ENCODE measurements at places on chromosomes 6 and 20. TPM values are rescaled to one million over a fixed set of nuclear protein-coding genes. Genes with fewer than 3 reads are reported as not detected.

DNA sequence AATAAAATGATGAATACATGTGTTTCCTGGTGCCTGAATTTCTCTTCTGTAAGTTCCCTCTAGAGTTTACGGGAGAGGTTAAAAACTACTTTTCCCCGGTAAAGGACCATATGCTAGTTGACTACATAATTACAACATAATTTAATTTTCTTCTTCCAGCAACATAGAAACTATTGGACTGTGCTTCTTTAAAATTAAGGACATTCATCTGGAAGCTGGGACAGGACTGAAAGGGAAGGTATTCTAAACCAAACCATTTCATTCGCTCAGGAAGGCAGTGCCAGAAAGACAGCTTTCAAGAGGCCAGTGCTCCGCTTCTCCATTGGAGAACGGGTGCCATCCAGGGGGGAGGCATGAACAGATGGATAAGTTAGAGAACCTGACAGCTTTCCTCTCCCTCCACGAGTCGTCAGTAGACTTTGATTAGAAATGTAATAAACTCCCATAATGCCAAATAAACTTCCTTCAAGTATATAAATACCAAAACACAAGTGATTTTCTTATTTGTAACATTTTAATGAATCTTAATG is 458.0 kb upstream of the SOX4 start:
- DNase-seq = no peak
- H3K4me3 ChIP-seq = no peak overlapping the region
- H3K4me1 ChIP-seq = no peaks in the 10 kb centered on the region
- no peak overlapping the region for H3K27ac ChIP-seq

GRCh38 chr6:75205776-75206575 is at the start of gene COL12A1:
Gene COL12A1, minus strand, starts transcription at chr6:75206053. Its CDS starts 3,261 bp downstream, at chr6:75202792.
- no peaks in the 10 kb centered on the region for H3K36me3 ChIP-seq
- H3K4me3 ChIP-seq = peak within 1 kb of the TSS; percentile 56
- peak; percentile 99 for DNase-seq
- H3K27ac ChIP-seq = peak within 1 kb of the TSS; percentile 43
- H3K27me3 ChIP-seq = no peaks in the 10 kb centered on the region

GPR6 gene
- total RNA-seq = not detected

GZF1 gene
- total RNA-seq = 13.2 TPM

- DNase-seq = no peak
- no peaks in the 10 kb centered on the region for H3K36me3 ChIP-seq
- no peak overlapping the region for H3K27ac ChIP-seq
Observed at GRCh38 chr6:27091661-27092315, 155.7 kb upstream of the PRSS16 start.

GRCh38 chr6:10221178-10221577 is 193.7 kb downstream of the TFAP2A start:
- no peaks in the 10 kb centered on the region for H3K27me3 ChIP-seq
- DNase-seq = no peak
- H3K36me3 ChIP-seq = no peaks in the 10 kb centered on the region
- no peak overlapping the region for H3K4me3 ChIP-seq

LY6G6C gene
- total RNA-seq = not detected

- H3K36me3 ChIP-seq = peaks cover 2% of the 10 kb centered on the region
- H3K4me3 ChIP-seq = peak overlapping the region; percentile 92
- DNase-seq = peak; percentile 84
- no peaks in the 10 kb centered on the region for H3K4me1 ChIP-seq
Observed at GRCh38 chr6:26284537-26285142, 80.4 kb upstream of the BTN3A2 start.

DNA sequence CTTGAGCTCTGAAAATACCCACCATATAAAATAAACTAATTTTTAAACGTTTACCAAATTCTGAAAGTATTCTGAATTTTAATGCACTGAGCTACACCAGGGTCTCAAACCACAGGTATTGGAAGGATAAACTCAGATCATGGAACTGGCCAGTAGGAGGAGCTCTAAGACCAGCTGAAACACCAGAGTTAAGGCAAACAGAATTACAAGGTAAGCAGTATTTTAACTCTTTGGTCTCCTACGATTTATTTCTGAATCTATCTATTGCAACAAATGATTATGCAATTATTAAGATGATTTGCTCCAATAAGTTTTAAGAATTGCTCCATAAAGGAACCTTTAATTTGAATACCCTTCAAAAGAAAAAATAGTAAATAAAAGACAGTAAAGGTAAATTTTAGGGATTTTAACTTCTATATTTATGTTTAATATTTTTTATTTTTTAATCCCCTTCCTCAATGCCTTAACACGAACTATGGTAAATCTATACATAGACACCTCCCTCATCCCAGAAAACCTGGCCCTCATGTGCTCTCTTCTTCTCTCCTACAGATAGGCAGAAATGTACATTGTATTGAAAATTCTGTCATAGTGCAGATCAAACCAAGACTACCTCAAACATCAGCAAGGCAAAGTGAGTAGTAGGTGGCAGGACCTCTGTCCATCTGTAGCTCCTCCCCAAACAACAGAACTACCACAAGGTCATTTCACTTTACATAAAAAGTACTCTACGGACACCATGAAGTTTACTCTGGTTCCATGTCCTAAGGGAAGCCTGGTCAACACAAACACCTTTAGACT is 58.4 kb downstream of the SMLR1 start:
- no peaks in the 10 kb centered on the region for H3K4me1 ChIP-seq
- no peak overlapping the region for H3K4me3 ChIP-seq
- peaks cover 4% of the 10 kb centered on the region for H3K36me3 ChIP-seq
- DNase-seq = peak; percentile 57
- H3K27ac ChIP-seq = no peak overlapping the region

PROKR2 gene
- total RNA-seq = not detected

SAPCD1 gene
- 2.9 TPM for total RNA-seq

SLC17A2 gene
- total RNA-seq = not detected

DNA sequence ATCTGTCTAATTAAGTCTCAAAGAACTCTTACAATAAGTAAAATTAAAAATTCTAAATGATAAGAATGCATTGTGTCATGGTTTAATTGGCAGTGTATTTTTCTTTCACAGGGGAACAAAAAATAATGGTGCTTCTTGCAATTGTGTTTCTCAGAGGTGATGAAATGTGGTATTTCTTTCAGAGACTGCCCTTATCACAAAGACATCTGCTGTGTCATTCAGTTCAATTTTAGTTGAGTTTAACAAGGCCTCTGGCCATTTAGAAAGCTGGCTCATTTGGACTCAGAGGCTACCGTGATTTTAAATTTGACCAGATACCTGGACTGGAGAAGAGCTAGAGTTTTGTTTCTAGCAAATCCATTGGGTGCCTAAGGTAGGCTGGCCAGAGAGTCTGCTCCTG is 23.6 kb upstream of the ZNF831 start:
- no peaks in the 10 kb centered on the region for H3K27me3 ChIP-seq
- H3K27ac ChIP-seq = no peak overlapping the region
- no peak overlapping the region for H3K4me3 ChIP-seq
- H3K36me3 ChIP-seq = no peaks in the 10 kb centered on the region

AAR2 gene
- 19.4 TPM for total RNA-seq

- H3K4me1 ChIP-seq = no peaks in the 10 kb centered on the region
- no peaks in the 10 kb centered on the region for H3K36me3 ChIP-seq
- no peaks in the 10 kb centered on the region for H3K27me3 ChIP-seq
- H3K4me3 ChIP-seq = no peak overlapping the region
Observed at GRCh38 chr6:64227863-64228262, 592.3 kb downstream of the PHF3 start.

DNA sequence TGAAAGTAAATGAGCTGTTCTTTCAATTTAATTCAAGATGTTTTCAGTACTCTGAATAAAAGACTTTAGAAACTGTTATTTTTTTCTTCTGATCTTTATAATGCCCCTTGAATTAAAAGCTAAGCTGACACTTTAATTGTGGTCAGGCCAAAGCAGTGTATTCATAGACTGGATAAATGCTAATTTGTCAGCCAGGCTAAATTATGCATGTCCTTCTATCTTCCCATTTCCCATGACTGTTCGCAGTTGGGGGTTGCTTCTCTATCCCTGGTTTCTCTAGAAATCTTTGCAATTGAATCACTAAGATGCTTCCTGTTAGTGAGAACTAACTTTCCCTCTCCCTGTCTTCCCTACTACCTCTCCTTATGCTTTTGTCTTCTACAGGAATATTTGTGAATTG is 396.2 kb downstream of the RFPL4B start:
- no peaks in the 10 kb centered on the region for H3K36me3 ChIP-seq
- no peak for DNase-seq
- H3K27ac ChIP-seq = no peak overlapping the region
- H3K4me3 ChIP-seq = no peak overlapping the region
- no peaks in the 10 kb centered on the region for H3K4me1 ChIP-seq

GRCh38 chr6:162849269-162849668 is 121.5 kb downstream of the PACRG start:
- H3K4me1 ChIP-seq = no peaks in the 10 kb centered on the region
- no peaks in the 10 kb centered on the region for H3K36me3 ChIP-seq
- H3K27ac ChIP-seq = no peak overlapping the region

GRCh38 chr6:119066517-119066916 is 11.9 kb downstream of the FAM184A start:
- no peak for DNase-seq
- H3K27me3 ChIP-seq = no peaks in the 10 kb centered on the region
- H3K4me3 ChIP-seq = no peak overlapping the region
- H3K27ac ChIP-seq = no peak overlapping the region
- no peaks in the 10 kb centered on the region for H3K4me1 ChIP-seq
- no peaks in the 10 kb centered on the region for H3K36me3 ChIP-seq

HMGA1 gene
- total RNA-seq = 18.0 TPM

DNA sequence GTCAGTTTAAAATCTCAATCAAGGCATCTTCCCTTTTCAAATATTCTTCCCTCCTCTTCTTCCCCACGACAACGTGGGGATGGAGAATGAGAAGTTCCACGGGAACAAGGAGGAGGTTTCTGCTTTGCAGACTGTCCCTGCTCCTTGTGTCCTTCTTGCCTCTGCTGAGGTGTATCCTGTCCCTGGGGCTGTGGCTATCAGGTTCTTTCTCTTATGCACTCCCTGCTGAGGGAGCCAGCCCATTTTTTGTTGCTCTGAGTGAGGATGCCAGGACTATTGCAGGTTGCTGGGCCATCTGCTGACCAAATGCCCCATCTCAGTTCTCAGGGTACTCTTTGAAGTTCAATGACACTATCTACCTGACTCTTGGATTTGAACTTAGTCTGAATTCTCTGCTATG is 533.6 kb downstream of the RNF144B start:
- no peaks in the 10 kb centered on the region for H3K27me3 ChIP-seq
- no peak overlapping the region for H3K4me3 ChIP-seq
- DNase-seq = no peak
- no peaks in the 10 kb centered on the region for H3K36me3 ChIP-seq

- H3K27ac ChIP-seq = no peak overlapping the region
- H3K36me3 ChIP-seq = no peaks in the 10 kb centered on the region
- DNase-seq = no peak
- no peak overlapping the region for H3K4me3 ChIP-seq
- H3K27me3 ChIP-seq = no peaks in the 10 kb centered on the region
Observed at GRCh38 chr6:133786016-133786415, 102.9 kb upstream of the TCF21 start.
